ENCODE measurements at places on chromosomes 3 and 15.

DNA sequence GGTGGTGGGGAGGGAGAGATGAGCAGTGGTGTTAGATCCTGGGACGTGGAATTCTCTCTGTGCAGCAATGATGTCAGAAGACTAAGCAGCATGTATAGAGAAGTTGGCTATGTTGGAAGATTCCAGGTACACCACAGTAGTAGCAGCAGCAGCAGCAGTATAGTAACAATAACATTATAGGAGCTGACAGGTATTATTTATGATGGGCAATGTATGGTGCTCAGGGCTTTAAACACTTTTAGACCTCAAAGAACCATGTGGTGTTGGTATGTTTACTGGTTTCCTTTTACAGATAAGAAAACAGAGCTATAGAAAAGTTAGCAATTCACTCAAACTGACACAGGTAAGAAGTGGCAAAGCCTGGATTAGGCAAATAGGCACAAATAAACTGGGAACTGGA, 103.9 kb downstream of the CCNL1 start:
- DNase-seq = no peak

- no peak for DNase-seq
Measured at GRCh38 chr3:173745952-173746682, 348.6 kb downstream of the NLGN1 start.

- no peak for DNase-seq
Measured at GRCh38 chr3:46301122-46301835, 52.6 kb upstream of the CCR2 start.

DNA sequence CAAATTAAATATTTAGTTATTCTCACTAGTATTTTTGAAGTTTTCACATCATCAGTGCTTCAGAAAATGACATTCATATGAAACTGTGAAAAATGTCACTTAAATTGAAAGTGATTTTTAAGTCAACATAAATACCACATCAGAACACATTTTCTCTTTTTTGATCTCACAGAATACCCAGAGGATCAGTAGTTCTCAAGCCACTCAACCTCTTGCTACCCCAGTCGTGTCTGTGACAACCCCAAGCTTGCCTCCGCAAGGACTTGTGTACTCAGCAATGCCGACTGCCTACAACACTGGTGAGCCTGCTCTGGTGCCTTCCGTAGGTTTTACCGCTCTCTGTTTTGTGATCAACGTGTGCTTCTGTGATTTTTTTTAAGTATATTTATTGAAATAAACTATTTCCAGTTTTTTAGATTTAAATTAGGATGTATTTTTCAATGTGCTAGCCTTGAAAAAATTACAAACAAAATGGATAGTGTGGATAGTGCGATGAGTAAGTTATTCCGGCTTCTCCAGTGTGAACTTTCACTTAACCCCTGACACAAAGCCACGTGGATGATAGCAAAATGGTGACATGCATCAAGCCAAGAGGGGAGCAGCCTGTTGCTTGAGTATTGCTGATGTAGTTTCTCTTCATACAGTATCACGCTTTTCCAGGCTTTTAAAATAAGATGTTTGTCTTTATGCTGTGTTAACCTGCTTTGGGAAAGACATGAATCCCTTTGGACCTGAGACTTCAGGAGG, 26.5 kb downstream of the LYSMD4 start:
- DNase-seq = no peak

DNA sequence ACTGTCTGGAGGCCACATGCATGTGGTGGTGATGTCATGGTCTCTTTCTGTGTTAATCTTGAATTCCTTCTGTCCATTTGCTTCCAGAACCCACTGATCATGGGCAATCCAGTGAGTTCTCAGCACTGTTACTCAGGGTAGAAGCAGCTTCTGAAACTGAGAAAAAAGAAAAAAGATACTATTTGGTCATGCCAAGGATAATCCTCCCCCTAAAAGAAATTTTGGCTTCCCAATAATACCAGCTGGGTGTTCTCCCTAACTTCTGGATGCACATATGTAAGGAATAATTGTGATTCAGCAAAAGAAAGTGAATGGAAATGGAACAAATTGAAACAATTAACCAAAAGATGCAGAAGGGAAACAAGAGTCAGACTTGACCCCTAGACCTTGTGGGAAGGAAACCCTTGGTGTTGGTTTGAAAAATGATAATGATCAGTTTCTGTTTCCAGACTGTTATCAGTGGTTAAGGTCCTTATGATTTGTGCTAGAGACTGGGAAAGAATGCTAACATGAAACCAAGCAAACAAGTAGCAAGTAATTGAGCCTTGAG, 92.3 kb downstream of the RBMS3 start:
- DNase-seq = no peak

DNA sequence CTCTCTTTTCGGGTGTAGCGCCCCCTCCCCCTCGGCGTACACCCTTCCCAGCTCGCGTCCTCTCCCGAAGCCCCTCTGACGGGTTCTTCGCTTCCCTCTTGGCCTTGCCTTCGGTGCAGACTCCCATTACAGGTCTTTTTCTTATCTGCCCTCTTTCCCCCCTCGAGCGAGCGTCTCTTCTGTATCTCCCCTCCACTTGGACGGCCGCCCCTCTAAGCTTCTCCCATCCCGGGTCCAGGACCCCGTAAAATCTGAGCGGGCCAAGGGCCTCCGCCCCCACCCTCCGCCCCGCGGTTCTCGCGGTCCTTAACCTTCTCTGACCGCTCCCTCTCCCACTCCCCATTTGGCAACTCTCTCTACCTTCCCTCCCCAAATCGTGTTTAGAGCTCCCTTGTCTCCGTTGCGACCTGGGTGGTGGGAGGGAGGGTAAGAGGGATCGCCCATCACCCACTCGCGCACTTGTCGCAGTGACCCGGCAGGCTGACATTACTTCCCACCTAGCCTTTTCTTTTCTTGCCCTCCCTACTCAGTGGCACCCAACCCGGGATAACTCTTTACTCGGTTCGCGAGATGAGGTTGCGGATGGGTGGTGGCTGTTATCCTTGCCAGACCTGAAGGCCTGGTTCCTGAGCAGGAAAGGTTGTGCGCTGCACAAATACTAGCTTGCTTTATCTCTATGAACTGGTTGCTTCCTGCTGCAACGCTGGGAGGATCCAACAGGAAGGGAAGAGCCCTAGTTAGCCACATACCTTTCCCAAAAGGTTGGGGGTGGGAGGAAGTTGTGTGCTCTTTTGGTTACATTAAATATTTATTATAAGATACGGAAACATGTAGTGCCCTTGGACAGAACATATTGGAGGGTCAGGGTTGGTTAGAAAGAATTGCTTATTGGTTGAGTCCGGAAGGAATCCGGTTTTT, 922 bp downstream of the RAB11A start:
- no peak for DNase-seq

DNA sequence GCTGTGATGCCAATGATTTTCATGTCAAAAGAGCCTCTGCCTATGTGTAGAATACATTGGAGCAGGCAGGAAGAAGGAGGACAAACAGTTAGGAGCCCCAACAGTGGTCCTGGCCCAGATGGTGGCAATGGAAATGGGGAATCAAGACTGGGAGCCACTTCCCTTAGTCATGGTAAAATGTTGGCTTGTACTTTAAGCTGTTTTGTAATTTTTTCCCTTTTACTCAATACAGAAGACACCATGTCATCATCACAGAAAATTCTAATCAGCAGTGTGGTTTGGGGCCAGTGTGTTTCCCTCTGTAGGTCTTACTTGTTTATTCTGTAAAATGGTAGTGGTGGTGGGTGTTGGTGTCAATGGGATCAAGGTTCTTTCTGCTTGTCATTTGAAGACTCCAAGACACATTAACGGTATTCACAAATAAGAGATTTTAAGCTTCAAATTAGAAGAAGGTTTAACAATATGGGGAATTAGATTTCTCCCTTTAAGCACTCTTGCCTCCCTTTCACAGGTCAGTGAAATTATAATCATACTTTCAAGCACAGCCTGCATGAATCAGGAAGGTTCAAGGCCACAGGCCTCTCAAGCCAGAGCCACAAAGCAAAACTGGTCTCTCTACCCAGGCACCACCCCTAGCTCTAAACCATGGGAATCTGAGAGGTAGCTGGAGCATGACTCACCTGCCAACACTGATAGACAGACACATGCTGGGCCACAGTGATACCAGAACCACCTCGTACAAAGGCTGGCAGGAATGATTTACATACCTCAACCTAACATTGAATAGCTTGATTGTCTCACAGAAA, 24.9 kb downstream of the SIAH2 start:
- no peak for DNase-seq

DNA sequence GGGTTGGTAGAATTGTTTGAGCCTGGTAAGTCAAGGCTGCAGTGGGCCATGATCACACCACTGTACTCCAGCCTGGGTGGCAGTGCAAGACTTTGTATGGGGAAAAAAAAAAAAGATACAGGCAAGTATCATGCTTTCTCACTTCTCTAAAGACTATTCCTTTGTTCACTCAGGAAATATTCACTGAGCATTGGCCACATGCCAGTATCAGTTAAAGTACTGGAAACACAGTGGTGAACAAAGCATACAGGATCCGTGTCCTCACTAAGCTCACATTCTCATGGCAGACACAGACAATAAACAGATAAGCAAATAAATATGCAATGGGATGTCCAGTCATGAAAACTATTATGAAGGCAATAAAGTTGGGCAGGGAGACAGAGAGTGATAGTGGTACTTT, 5.1 kb upstream of the MTHFS start:
- DNase-seq = no peak

- DNase-seq = no peak
Measured at GRCh38 chr15:78880813-78881212, 8.1 kb downstream of the MORF4L1 start.

DNA sequence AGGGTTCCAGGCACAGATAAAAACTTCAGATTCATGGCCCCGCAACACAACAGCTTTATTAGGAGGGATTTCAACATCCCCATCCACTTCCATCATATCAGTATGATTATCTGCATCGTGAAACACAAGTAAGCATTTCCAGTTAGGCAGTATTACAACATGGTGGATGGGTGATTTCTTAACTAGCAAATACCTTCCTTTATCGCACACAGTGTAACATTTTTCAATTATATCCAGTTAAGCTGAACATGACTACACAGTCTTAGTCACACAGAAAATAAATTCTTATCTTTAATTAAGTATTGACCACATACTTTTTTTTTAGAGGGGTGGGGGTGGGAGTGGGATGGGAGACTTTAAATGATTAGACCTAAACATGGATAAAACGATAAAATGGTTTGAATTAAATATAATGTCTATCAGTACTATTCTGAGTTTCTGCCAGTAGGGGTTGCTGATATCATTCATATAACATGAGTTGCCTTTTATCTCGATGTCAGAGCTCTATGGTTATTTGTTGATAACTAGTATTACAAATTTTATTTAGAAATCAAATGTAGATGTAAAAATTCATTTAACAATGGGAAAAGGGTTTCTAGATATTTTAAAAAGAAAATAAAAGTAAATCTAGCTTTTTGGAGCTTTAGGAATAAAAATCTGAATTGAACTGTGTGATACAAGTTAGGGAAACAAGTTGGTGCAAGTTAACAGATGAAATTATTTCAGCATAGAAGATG, 146.6 kb downstream of the TBL1XR1 start:
- DNase-seq = peak; percentile 80

DNA sequence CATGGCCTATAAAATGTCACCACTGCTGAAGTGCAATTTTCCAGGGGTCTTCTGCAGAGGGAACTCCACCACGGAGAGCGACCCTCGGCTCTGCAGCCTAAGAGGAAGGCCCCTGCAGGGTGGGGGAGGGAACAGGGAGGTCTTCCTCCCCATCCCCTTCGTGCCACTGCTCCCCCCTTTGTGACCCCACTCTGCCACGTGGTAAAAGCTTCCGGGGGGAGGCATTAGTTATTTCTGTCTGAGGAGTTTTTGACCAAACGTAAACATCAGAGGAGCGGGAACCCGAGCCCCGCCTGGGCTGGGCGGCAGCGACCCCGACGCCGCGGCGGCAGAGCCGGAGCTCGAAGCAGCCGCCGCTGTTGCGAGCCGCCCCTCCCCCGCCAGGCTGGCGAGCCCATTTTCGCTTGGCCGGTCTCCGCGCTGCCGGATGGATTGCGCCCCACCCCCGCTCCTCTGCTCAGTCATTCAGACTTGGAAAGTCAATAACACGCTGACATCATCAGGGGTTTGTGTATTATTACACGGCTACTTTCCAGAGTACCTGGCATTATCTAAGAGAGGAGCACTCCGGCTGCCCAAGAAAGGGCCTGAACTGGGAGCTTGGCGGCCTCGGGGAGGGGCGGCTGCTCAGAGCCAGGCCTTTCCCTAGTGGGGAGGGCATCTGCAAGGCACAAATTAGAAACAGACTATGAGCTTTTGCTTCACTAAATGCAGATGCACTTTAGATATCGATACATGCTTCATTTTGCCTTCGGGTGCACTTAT, 162.5 kb upstream of the TBL1XR1 start:
- peak; percentile 95 for DNase-seq

GRCh38 chr3:109336291-109336861, 970 bp downstream of the DPPA4 start:
- peak; percentile 40 for DNase-seq

- no peak for DNase-seq
Measured at GRCh38 chr15:67901922-67902321, 62.1 kb upstream of the RNU6-1 start.

GRCh38 chr3:189637750-189638149, 6.6 kb downstream of the TP63 start:
- DNase-seq = no peak

- no peak for DNase-seq
Measured at GRCh38 chr3:62724503-62724902, 150.7 kb downstream of the CADPS start.

DNA sequence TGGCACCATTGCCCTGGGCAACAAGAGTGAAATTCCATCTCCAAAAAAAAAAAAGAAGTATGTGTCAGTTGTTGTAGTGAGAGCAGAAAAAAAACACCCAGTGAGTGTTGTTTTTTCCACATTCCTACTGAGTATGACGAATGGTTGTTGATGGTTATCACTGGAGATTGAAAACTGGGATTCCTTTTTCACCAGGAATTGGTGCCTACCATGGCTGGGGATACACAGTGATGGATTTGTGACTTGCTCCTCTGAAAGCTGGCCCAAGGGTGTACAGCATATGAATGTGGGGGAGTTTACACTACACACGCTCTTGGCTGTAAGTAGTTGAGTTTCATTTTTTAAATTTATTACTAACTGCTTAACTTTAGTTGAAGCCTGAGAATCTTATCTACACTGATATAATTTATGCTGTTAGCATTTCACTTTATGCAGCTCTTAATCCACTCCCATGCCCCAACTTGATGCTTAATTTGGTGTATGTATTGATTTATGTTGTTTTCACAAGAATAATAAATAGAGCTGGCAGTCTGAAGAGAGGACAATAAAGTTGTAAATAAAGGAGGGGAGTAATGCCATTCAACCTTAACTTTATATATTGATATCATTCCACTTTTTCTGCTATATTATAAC, 56.0 kb upstream of the MME start:
- no peak for DNase-seq

- no peak for DNase-seq
Measured at GRCh38 chr15:70852501-70853317, 1.2 kb downstream of the LARP6 start.

DNA sequence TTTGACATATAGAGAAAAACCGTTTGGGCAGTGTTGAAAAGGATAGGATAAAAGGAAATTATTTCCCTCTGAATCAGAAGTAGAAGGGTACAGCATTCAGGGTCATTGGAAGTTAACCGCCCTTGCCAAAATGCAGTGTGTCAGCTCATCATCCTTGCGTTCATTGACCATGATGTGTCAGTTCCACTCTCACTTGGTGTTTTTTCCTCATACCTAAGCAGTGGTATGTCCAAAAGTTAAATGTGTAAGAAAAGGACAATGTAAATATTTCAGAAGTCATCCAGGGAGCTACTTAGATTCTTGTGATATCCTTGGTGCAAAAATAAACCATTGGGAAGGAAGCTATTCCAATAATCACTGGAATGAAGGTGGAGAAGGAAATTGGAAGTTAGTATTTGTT, 50.7 kb downstream of the MAP6D1 start:
- DNase-seq = no peak
